ENCODE measurements at places on chromosomes 1 and 21.

DNA sequence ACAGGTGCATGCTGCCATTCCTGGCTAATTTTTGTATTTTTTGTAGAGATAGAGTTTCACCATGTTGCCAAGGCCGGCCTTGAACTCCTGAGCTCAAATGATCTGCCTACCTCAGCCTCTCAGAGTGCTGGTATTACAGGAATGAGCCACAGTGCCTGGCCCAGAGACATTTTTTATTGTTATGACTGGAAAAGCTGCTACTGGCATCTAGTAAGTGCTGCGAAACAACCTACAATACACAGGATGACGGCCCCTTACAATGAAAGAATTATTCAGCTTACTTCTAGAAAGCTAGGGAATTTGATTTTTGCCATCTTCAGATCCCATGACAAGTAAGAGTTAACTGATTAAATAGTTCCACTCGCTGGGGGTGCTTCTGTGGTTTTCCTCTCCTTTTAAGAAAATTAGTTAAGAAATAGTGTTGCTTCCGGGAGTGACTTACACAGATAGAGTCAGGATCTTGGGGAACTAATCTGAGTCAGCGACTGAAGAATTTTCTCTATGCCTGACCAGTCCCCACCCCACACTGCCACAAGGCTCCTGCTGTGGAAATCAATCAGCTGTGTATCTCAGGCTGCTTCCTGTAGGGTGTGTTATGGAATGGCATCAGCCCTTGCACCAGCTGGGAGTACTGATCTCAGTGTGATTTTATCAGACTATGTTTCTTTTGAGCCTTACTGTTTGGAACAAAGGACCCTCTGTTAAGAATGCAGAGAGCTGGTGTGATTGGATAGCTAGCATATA, 93.0 kb upstream of the BMP8A start:
- H3K27me3 ChIP-seq, result no peaks in the 10 kb centered on the region
- H3K36me3 ChIP-seq, result no peaks in the 10 kb centered on the region
- peak; percentile 56 for DNase-seq
- peak overlapping the region; percentile 47 for H3K27ac ChIP-seq
- H3K4me1 ChIP-seq, result peaks cover 52% of the 10 kb centered on the region

GRCh38 chr1:13642306-13643004, 57.5 kb upstream of the PRDM2 start:
- H3K4me3 ChIP-seq, result no peak overlapping the region
- H3K4me1 ChIP-seq, result 0 out of 2 replicates have a peak, but pooled peaks cover 11% of the 10 kb centered on the region
- peak overlapping the region; percentile 26 for H3K27ac ChIP-seq
- H3K36me3 ChIP-seq, result no peaks in the 10 kb centered on the region

DNA sequence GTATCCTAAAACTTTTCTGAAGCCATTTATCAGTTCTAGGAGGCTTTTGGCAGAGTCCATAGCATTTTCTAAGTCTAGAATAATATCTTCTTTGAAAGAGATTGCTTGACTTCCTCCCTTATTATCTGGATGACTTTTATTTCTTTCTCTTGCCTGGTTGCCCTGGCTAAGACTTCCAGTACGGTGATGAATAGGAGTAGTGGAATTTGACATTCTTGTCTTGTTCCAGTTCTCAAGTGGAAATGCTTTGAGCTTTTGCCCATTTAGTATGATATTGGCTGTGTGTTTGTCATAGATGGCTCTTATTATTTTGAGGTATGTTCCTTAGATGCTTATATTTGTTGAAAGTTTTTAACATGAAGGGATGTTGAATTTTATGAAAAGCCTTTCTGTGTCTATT, 1647.9 kb downstream of the PLA2G4A start:
- H3K4me1 ChIP-seq, result no peaks in the 10 kb centered on the region
- DNase-seq, result no peak
- H3K27me3 ChIP-seq, result no peaks in the 10 kb centered on the region
- H3K4me3 ChIP-seq, result no peak overlapping the region
- H3K36me3 ChIP-seq, result no peaks in the 10 kb centered on the region

GRCh38 chr1:30754684-30755171, 2.8 kb downstream of the LAPTM5 start:
- H3K27me3 ChIP-seq, result no peaks in the 10 kb centered on the region
- peak; percentile 62 for DNase-seq
- H3K4me1 ChIP-seq, result peaks cover 63% of the 10 kb centered on the region
- H3K4me3 ChIP-seq, result peak overlapping the region; percentile 77

GRCh38 chr1:21773585-21773984, 9.4 kb downstream of the USP48 start:
- peak; percentile 85 for DNase-seq
- no peaks in the 10 kb centered on the region for H3K27me3 ChIP-seq
- H3K36me3 ChIP-seq, result no peaks in the 10 kb centered on the region

- H3K4me1 ChIP-seq, result peaks cover 14% of the 10 kb centered on the region
- no peak for DNase-seq
- H3K36me3 ChIP-seq, result no peaks in the 10 kb centered on the region
- H3K4me3 ChIP-seq, result no peak overlapping the region
- H3K27me3 ChIP-seq, result no peaks in the 10 kb centered on the region
Measured at GRCh38 chr1:186611156-186611555, 69.1 kb downstream of the PTGS2 start.

DNA sequence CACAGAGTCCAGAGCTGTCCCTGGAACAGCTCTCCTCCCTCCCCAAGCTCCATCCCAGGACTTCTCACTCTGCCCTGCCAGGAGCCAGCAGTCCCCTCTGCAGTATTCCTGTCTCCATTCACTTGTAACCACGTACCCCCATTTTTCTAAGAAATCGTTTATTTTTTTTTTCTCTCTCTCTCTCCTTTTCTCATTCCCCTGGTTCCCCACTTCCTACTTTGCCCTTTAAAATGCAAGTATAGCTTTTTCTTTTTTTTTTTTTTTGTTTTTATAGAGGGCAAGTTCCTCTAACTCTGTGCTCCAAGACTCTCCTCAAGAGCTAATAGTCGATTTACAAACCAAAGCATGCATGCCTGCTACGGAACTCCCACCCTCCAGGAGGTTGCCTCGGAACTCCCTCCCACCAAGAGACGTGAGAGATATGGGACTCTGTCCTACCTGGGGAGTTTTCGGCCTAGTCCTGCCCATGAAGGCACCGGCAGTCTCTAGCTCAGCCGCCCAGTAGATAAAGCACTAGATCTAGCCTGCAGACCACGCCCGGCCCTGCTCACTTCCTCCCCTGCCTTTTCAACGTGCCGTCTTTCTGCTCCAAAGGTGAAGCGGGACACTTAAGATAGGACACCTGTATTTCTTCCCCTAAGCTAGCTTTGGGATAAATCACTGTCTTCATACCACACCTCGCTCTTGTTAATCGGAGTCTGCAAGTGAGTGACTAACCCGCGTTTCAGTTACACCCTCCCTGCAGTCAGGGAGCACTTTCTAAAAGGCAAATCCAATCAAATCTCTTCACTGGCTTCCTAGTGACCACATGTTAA, 27.7 kb downstream of the TNFRSF9 start:
- no peak overlapping the region for H3K4me3 ChIP-seq
- no peaks in the 10 kb centered on the region for H3K4me1 ChIP-seq
- no peaks in the 10 kb centered on the region for H3K36me3 ChIP-seq

- H3K36me3 ChIP-seq, result no peaks in the 10 kb centered on the region
- H3K4me3 ChIP-seq, result no peak overlapping the region
- H3K27me3 ChIP-seq, result no peaks in the 10 kb centered on the region
- no peak overlapping the region for H3K27ac ChIP-seq
- no peaks in the 10 kb centered on the region for H3K4me1 ChIP-seq
- DNase-seq, result no peak
Measured at GRCh38 chr1:194367121-194367520, 1180.7 kb upstream of the B3GALT2 start.

DNA sequence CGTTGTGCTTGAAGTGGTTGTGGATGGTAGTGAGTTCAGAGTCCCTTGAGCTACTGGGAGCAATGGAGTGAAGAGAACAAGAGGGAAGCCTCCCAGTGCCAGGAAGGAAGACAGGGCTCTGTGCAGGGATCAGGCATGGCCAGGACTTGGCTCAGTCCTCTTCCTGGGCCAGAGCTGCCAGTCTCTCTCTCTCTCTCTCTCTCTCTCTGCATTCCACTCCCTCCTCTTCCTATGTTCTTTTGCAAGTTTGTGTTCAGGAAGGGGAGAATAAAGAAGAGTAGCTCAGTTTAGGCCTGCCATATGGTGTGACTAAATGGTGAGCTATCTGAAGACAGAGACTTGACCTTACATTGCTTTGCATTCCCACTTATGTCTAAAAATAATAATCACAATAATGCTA, 20.5 kb upstream of the RPTN start:
- DNase-seq, result no peak
- no peak overlapping the region for H3K4me3 ChIP-seq
- H3K4me1 ChIP-seq, result no peaks in the 10 kb centered on the region
- no peaks in the 10 kb centered on the region for H3K27me3 ChIP-seq
- H3K27ac ChIP-seq, result no peak overlapping the region

- no peak for DNase-seq
- no peaks in the 10 kb centered on the region for H3K36me3 ChIP-seq
- no peak overlapping the region for H3K4me3 ChIP-seq
Measured at GRCh38 chr1:115781343-115781742, 12.8 kb upstream of the CASQ2 start.

DNA sequence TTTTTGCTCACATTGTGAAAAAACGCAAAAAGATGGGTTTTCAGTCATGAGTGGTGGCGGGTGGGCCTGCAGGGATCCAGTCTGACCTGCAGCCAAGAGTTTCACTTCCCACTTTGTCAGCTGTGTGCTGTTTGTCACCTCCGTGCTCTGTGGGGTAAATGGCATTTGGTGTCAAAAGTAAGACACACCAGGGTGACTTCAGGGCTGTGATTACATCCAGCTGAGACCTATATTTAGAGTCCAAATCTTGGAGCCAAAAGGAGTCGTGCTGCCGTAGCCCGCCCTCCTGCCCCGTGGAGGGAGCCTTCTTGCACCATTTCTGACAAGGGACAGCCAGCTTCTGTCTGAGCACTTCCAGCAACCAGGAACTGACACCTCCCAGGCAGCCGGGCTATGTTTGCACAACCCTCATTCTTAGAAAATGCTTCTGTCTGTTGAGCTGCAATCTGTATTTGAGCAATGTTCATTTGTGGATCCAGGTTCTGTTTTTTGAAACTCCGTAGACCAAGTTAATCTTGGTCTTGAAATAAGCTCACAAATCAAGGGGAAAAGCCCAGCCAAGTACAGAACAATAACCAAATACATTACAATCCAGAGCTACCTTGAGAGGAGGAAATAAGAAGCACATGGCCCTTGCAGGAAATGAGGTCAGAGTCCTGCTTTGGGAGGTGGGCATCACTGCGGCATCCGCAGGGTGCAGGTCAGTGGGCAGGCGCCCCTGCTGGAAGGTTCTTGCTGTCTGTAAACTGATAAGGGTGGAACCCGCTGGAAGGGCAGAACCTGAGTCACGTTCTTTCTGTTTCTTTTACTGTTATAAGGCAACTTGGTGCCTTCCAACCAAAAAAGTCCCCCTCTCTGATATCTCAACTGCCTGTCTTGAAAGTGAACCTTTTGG, 14.4 kb downstream of the ABCG1 start:
- H3K27me3 ChIP-seq, result peaks cover 30% of the 10 kb centered on the region
- H3K4me3 ChIP-seq, result 0 out of 2 replicates have a peak overlapping the region, but pooled peaks have one; percentile 4
- peak; percentile 66 for DNase-seq
- H3K27ac ChIP-seq, result peak overlapping the region; percentile 86

DNA sequence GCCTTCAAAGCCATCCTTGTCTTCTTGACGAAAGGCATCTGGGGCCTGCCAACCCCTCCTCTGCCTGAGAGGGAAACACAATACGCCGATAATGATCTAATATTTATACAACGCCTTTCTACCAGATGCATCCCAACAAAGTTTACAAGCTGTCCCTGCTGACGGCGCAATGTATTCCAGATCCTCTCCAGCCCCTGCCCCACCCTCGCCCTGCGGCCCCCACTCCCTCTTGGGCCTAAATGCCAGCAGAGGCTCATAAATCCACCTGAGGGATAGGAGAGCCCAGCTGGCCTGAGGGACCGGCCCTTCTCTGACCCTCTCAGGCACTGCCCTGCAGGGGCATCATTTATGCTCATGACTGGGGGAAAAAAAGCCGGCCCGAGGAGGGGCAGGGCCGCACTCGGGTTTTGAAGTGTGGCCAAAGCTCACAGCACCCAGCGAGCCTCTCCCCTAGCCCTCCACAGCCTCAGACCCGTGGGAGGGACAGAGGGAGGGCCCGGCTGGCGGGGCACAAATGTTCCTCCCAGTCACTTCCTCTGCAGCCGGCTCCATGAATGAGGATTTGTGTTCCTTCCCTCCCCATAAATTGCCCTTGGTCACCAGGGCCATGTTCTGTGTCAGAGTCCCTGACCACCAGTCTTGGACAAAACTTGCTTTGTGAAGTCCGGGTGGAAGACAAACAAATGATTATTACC, 140.3 kb downstream of the FOXD2 start:
- no peak for DNase-seq
- H3K36me3 ChIP-seq, result no peaks in the 10 kb centered on the region
- H3K27ac ChIP-seq, result no peak overlapping the region
- H3K4me3 ChIP-seq, result no peak overlapping the region
- no peaks in the 10 kb centered on the region for H3K4me1 ChIP-seq

DNA sequence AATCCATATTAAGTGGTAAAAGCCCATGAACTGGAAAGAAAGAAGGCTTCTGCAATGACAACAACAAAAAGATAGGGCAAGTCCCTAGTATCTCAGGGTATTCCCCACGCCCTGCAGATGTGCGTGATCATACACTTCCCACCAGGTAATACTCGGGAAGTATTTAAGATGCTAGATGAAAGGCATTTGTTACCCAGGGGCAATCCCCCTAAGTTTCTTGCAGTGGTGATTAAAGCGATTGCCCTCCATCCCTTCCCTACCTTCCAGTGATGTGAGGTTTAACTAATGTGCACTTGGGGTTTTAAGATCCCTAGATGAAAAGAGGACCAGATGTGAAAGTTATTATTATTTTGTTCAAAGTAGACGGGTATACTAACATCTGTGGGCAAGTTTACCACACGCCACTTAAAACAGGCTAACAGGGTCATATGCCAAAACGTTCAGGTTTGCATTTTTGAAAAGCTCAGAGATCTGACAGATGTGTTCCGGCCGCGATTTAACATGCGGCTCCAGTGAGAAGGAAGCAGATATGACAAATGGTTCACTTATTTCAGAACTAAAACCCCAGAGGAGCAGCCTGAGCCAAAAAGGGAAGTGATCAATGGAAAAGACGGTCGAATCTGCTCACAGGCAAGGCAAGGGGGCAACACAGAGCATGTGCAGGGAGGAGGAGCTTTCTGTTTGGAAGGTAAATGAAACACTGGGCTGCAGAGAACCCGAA, 17.4 kb downstream of the TIAM1 start:
- H3K4me1 ChIP-seq, result no peaks in the 10 kb centered on the region
- H3K36me3 ChIP-seq, result no peaks in the 10 kb centered on the region
- peak overlapping the region; percentile 10 for H3K4me3 ChIP-seq
- DNase-seq, result peak; percentile 26
- H3K27ac ChIP-seq, result peak overlapping the region; percentile 36
- H3K27me3 ChIP-seq, result no peaks in the 10 kb centered on the region

GRCh38 chr1:77468257-77468948, 186.6 kb downstream of the AK5 start:
- no peak overlapping the region for H3K4me3 ChIP-seq
- H3K4me1 ChIP-seq, result no peaks in the 10 kb centered on the region
- no peaks in the 10 kb centered on the region for H3K36me3 ChIP-seq
- H3K27ac ChIP-seq, result no peak overlapping the region
- no peak for DNase-seq

DNA sequence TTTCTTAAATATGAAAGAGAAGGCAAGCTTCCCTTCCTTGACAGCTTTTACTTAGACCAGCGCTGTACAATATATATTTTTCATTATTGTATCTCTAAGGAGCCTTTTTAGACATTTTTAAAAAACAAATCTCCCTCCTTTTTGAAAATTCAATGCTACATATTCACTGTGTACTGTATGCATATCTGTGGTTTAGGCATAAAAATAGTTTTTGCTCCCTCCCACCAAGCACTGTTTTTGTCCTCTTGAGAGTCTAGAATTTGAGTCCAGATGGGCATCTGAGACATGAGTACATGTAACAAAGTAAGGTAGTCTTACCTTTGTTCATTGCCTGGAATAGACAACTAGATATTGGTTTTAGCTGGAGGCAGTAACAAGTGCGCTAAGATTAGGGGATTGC, 488.5 kb upstream of the RUNX1 start:
- no peak overlapping the region for H3K27ac ChIP-seq
- H3K4me3 ChIP-seq, result no peak overlapping the region
- no peaks in the 10 kb centered on the region for H3K36me3 ChIP-seq
- no peaks in the 10 kb centered on the region for H3K4me1 ChIP-seq
- no peaks in the 10 kb centered on the region for H3K27me3 ChIP-seq

All from MM.1S (cell line).